Activated CD8-positive, alpha-beta memory T cell treated with anti-CD3 and anti-CD28 coated beads, Interleukin-2, amount 10 ng/mL, durations not matched to agents 7 days and 5 days (primary cell): ENCODE measurements at places on chromosomes 4 and X.

GRCh38 chr4:41213625-41214135, 662 bp downstream of the APBB2 start:
- no peak for DNase-seq

GRCh38 chr4:77154761-77155499, 2.1 kb upstream of the CCNG2 start:
- DNase-seq, result no peak

DNA sequence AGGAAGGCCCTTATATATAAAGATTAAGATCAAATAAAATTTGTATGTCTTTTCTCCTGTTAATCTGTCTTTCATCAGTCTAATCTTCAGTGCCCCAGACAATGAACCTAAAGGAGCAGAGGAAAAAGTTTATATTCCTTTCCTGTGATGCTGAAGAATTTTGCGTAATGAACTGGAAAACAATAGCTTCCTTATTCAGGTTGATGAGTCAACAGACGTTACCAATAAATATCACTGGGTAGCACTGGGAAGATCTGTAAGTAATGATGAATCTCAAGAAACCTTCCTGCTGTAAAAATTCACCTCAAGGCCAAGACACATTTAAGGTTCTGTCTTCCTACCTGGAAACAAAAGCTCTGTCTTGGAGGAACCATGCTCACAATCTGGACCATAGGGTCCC, 25.5 kb downstream of the CDKN2AIP start:
- DNase-seq, result no peak

GRCh38 chr4:181650033-181650825, 593.0 kb upstream of the TENM3 start:
- DNase-seq, result no peak

GRCh38 chrX:136711147-136711546, 63.2 kb downstream of the CD40LG start:
- DNase-seq, result no peak

GRCh38 chrX:12425496-12425895, 287.2 kb downstream of the FRMPD4 start:
- DNase-seq, result no peak

DNA sequence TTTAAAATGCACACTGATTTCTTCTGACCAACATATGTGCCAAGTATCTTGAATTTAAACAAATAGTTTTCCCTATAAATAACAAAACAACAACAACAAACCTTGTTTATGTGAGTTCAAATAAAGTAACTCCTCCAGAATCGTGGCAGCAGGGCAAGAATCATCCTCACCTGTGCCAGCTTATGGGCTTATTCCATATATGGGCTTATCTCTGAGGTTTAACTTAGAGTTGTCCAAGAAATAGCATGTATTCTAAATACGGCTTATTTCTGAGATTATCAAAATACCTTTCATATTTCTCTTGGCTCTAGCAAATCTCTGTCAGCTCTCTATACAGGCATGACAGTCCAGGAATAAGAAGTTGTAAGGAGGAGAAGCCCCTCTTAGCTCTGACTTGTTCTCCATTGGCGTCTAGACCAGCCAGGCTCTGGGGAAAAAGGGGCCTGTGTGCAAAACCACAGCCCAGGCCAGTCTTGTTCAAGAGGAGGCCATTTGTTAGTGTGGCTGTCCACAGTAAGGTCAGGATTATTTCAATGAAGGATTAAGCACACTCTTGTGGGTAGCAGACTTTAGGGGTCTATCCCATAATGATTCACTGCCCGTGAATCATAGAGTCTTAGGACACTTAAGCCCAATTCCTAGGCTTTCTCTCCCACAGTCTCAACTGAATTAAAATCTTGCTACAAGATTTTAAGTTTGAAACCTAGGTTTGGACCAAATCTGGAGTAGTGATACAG, 63.2 kb downstream of the FRAS1 start:
- no peak for DNase-seq

- no peak for DNase-seq
Observed at GRCh38 chr4:109701566-109702410, 1.5 kb downstream of the CASP6 start.

DNA sequence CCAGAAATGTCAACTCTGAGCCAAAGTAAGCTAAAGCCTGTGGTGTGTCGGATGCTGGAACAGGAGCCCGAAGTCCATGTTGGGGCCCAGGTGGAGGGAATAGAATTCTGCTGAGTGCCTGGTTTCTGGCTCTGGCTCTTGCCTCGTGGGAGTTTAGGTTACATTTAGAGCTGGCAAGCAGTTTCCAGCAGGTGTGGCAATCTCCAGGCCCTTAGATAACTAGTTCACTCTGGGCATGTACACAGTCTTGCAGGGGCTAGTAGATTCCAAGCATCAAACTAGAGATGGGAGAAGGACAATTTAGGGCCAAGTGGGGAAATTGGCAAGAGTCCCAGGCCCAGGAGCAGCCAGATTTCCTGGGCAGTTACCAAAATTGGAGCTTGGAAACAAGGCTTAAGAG, 56.3 kb upstream of the STOX2 start:
- no peak for DNase-seq

- no peak for DNase-seq
Observed at GRCh38 chr4:15457406-15458201, 12.1 kb upstream of the CC2D2A start.
